WERI-Rb-1 (cell line): ENCODE measurements at places on chromosomes 4 and X.
A peak's percentile ranks its signal among the peaks of the same experiment; 100 is the strongest.

- peak; percentile 68 for DNase-seq
Observed at GRCh38 chrX:48992341-48992740, 9.7 kb downstream of the GRIPAP1 start.

DNA sequence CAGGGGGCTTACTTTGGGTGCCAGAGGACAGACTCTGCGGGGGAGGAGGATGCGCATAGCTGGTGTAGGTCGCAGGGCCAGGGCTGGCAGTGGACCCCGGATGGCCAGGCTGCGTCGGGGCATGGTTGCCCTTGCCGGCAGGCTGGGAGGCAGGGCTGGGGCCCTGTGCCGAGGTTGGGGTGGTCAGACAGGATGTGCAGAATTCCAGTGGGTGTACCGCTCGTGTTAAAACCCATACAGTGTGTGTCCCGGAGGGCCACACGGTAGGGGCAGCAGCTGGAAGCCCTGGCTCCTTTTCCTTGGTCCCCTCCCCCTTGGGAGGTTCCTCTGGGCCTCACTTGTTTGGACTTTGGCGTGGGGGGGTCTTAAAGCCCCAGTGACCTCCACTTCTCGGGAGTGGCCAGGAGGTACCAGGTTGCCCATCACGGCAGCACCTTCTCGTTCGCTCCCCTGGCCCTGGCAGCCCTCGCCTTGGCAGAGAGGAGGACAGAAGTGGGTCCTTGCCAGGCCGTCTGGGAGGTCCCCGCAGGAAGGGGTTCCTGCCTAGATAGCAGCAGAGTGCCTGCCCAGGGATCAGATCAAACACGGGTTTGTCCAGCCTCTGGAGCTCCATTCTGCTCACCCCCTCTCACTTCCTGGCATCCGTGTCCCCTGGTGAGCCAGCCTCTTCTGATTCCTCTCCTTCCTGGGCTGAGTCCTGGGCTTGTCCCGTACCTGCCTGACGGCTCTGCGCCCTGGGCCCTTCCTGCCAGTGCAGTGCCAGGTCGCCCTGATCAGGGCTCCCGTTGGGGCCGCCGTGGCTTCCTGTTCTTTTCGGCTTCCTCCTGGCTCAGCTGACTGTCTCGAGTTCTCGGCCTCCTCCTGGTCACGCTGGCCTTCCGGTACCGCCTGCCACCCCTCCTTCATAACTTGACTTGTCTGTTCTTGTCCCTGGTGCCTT lies 56.7 kb upstream of the HGFAC start:
- DNase-seq, result no peak

DNA sequence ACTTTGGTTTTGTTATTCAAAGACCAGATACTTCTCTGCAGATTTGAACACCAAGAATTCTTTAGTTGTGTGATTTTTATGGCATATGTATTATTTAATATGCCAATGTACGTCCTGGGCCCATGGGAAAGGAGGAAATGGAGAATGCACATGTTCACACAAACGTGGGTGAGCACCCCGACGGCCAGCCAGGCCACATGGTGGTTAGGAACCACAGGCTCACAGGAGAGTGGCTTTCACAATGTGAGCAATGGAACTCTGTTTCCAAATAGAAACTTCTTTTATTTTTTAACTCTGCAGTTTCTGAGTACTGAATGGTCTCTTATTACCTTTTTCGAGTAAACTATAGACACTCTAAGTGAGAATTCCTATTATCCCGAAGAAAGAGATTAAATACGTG lies 58.0 kb upstream of the UNC5C start:
- DNase-seq, result no peak

DNA sequence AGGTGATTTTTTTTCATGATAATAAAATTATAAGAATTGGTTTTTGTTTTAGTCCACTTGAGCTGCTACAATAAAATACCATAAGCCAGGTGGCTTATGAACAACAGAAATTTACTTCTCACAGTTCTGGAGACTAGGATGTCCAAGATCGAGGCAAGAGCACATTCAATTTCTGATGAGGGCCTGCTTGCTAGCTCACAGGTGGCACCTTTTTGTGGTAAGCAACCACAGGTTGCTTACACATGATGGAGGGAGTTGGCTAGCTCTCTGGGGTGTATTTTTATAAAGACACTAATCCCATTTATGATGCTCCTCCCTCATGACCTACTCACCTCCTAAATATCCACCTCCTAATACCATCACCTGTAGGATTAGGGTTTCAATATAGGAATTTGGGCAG lies 1248.5 kb upstream of the TENM3 start:
- DNase-seq, result no peak

DNA sequence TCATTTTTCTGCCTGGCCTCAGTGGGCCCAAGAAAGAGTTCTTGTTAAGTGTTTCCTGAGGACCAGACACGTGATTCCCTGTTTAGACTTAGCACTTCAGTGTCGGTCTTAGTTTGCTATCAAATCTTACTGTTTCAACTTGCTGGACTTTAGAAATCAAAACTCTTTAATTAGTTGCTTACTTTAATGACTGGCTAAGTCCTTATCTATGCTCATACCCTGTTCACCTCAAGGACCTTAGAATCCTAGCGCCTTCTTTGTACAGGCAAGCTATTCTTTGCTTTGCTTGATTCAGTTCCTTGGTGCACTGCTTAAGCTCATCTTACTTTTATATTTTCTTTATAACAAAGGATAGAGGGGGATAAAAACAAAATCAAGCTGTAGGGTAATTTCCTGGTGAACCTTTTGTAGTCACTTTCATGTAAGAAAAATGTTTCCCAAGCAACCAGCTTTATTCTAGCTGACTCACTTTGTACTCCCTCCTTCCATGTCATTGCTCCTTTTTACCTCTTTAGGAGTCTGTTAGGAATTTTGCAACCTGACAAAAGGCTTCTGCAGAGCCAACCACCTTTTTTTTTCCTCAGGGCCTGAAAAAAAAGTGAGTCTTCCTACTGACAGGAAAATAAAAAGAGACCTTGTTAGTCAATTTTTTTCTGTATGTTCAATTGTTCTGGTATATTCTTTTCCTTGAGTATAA lies 14.7 kb downstream of the WDR44 start:
- no peak for DNase-seq
